ENCODE measurements at places on chromosomes 7 and 10.

DNA sequence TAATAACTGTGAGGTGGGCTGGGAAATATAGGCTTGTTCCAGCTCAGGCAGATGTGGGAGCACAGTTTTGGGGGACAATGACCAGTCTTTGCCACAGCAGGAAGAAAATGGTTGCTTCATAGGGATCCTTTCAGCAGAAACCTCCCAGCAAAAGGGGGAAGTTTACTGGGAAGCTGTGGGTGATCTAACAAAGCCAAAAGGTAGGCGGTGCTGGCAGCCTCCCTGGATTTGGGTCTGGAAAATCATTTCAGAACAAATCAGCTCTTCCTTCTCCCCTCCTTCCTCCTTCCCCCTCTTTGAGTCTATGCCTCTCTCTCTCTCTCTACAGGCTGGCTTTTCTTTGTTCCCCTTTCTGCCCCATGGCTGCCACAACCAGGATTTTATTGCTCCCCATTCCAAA is 16.2 kb downstream of the RPS24 start:
- no peak for DNase-seq

- no peak for DNase-seq
Observed at GRCh38 chr10:128512767-128513166, 386.5 kb upstream of the MKI67 start.

DNA sequence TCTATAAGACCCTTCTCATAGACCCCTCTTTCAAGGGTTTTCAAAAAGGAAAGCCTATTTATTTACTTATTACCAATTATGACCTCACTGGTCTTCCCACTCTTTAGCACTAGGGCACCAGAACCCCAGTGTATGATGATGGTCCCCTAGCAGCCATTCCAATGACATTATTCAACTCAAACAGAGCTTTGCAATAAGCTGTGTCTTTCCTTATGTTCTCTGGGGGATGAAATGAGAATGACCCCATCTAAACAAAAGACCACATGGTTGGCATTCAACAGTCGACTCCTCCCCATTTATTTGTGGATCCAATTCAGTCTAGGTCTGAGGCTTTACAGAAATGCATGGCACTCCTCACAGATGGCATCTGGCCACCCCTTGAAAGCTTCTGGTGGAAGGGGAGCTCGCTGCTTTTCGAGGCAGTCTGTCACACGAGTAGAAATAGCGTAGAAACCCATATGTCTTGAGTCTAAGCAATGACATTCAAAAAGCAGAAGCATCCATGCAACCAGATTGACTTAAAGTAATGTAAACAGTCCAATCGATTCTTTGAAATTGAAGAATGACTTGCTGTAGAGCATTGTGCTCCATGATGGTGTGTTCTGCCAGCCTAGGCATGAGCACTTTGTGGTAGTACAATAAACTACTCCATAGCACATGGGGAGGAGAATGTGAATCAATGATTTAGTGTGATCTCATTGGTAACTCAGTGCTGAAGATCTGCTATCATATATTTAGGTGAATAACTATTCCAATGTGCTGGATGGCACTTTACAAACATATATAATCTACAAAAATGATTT is 29.8 kb downstream of the NRP1 start:
- DNase-seq, result no peak

DNA sequence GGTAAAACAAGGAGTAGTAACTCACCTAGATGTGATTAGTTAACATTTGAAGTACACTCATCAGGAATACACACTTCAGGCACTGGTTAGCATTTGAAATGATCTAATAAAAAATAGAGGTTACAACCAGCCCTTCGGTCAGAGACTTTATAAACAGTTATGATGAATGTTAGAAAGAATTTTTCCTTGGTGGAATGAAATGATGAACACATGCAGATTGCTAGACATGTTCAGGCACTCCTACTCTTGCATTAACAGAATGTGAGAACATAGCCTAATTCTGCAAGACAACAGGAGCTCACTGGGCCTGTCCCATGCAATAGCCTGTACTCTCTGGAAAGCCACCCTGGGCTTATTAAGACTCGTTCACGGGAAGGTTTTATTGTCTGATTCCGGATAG is 47.3 kb upstream of the TECTB start:
- no peak for DNase-seq

DNA sequence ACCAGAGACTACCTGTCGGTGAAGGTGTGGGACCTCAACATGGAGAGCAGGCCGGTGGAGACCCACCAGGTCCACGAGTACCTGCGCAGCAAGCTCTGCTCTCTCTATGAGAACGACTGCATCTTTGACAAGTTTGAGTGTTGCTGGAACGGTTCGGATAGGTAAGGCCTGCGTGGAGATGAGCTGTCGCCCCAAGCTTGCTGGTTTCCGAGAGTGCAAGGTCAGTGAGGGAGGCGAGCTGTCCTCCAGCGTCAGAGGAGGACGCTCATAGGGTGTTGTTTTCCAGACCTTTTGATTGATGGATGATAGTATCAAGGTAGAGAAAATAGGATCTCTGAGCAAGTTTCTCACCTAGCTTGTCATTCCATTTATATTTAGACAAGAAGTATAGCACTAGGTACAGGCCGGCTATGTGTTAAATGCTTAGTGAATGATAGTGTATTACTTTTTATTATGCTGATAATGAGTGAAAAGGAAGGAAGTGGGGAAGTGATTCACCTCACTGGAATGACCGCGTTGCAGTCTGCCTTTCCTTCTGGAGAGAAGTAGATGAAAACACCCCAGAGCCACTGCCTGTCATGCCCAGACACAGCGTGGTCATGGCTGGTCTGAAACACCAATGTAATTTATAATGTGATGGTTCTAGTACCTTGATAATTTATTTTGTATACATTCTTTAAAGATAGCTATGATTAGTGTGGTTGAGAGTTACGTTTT is 33.9 kb downstream of the BNIP3 start:
- DNase-seq, result no peak

DNA sequence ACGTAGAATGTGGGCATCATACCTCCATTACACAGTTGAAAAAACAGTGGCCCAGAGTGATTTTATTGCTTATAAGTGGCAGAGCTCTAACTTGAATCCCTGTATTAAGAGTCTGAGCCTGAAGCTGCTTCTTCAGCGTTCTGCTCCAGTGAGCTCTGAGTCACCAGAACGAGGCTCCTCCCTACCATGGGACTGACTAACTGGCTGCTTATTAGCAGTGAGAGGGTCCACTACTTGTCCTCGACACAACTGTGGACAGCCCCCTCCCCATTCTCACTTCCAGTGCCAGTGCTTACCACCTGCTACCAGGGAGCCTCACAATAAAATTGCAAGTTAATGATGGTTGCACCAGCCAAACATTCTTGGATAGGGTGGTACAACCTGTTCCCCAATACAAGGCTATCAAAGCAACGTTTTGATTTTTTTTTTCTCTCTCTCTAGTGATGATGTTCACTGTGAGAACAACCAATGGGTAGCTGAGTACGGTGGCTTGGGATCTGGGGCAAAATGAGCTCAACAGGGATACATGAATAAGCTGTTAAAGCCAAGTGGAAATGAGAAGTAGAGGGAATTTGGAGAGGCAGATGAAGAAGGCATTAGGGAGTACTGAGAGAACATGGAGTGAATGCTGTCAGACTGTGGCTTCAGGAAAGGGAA is 2.7 kb upstream of the NRG3 start:
- no peak for DNase-seq
